Activated CD4-positive, alpha-beta T cell treated with anti-CD3 and anti-CD28 coated beads, Interleukin-2, Interleukin-4, amounts not matched to agents 100 ng/mL and 50 ng/mL, durations not matched to agents 16 hours and 8 hours (primary cell): ENCODE measurements at places on chromosomes 7 and 10.

DNA sequence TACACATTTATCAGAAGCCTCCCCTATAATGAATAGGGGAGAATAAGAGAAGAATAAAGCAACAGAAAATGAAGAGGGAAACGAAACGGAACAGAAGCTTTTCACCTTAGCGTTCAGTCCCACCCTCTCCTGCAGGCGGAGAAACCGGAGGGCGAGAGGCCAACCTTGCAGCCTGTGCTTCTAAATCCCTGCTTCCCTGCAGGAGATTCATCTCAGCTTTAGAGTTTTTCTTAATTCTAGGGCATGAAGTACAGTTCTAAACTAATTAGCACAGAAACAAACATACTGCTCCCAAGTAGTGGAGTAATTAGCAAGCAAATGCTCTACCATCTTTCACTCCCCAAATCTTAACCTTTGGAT lies 107.2 kb downstream of the CUBN start:
- no peak for DNase-seq

DNA sequence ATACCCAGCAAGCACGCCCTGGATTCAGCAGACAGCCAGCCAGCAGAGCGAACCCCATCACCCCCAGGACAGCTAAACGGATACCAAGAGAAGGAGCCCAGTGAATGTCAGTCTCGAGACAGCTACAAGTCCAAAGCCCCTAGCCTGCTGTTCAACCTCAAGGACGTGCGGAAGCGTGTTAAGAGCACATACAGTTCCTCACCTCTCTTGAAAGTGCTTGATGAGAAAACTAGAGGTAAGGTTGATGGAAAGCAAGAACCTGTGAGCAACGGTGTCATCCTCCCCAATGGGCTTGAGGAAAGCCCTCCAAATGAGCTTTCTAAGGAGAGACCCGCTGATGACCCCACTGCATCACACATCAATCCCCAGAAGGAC lies 24.9 kb downstream of the C10orf71 start:
- no peak for DNase-seq

- DNase-seq: no peak
Measured at GRCh38 chr10:1169981-1170866, 114.0 kb downstream of the WDR37 start.

DNA sequence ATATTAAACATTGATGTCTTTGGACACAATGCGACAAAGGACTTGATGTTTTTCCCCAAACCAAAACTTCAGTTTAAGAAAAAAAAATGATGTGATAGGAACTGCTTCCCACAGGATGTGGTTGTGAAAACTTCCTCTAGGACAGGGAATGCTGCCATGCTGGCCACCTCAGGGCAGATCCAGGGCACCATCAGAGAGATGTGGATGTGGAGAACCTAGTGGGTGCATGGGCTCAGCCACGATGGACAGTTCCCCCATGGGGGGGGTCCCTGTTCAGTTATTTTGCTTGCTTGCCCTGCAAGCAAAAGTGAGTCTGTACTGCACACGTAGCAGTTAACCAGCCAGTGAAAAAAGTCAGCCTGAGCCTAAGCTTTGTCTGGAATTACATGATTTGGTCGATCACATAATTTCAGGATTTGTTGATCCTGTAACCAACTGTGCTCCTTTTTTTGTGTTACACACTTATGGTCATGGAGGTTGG lies 36.3 kb downstream of the LAMB4 start:
- no peak for DNase-seq

- DNase-seq: no peak
Measured at GRCh38 chr10:124168991-124169802, 75.8 kb upstream of the CHST15 start.

DNA sequence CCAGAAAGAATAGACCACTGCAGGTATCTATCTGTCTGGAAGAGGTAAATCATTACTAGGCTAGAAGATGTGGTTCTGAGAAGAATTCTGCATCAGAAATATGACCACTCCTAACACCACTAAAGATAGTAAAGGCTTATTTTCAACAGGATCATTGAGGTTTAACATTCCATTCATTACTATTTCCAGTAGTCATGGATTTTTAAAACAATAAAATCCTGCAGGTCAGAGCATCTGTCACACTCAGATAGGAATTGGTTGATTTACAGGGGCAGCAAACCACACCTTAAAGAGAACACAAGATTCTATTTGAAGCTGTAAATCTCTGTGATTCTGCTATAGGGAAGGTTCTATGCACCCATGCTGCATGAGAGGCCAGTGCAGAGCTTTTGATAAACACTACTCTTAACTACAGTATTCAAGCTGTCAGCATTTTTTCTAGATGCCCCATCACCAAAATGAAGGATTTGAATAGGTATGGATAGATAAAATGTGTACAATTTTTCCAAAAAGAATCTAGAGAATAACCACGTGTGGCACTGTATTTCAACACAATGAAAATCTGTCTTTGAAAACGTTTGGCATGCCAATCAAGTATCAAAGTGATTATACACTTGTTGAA lies 14.6 kb downstream of the LRRC17 start:
- no peak for DNase-seq

- DNase-seq: no peak
Measured at GRCh38 chr10:90136731-90137316, 435.4 kb downstream of the KIF20B start.

DNA sequence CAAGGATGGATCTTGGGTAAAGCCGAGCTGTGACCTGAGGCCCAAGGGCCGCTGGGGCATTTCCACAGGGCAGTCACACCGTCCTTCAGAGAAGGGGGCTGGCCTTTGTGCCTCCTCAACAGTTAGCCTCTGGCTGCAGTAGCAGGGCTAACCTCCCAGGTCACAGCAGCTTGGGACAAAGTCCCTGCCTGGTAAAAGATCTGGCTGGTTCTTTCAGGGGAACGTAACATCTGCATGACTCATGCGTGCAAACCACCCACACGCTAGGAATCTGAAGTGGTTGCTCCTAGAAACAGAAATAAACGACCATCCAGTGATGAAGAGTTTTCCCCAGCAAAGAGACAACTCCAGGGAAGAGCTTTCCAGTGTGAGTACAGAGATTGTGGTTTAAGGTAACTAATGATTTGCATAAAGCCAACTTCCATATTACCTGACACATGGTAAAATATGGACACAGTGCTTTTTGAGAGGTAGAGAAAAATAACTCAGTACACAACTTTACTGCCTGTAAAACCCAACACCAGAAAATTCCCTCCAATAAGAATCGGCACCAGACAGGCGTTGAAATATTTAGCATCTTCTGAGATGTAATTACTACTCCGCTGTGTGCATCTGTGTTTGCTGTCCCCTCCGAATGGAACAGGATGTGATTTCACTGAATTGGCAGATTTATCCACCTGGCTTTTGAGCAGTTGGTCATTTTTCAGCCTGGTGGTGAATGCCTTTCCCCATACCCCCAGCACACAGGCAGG lies 84.9 kb upstream of the ADRB1 start:
- DNase-seq: peak; percentile 24

- DNase-seq: peak; percentile 71
Measured at GRCh38 chr10:43594944-43595589, 11.2 kb upstream of the ZNF485 start.

- DNase-seq: peak; percentile 90
Measured at GRCh38 chr7:30594540-30595435, at the start of gene GARS1. TSS of gene GARS1 (plus strand) at chr7:30594878. CDS start at chr7:30594922, 44 bp downstream.

DNA sequence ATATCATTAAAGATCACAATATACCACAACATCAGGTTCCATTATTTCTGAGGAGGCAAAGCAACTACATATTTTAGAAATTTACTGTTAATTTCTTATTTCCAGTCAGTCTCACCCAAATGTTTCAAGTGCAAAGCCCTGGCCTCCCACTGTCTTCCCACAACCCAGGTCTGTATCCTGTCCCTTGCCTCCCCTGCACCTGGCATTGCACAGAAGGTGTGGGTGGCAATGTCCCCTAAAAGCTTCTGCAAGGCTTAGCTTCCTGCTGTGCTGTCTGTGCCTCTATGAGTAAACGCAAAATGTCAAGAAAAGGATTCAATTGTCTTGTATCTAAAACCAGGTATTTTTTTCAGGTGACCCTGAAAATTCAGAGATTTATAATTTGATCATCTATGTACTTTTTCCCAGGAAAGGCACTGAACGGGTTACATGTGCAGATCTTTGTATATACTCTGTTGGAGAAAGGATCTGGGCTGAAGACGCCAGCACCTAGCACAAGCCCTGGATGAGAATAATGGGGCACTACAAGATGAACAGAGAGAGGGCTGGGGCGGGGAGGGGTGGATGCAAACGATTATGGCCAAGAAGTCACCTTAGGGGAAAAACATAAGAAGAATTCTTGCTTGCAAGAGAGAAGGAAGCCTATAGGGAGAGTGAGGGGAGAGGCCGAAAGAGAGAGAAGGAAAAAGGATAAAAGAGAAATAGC lies 3.1 kb upstream of the ANTXRL start:
- DNase-seq: no peak

GRCh38 chr10:97683556-97684367 lies 3.3 kb downstream of the AVPI1 start:
- no peak for DNase-seq

DNA sequence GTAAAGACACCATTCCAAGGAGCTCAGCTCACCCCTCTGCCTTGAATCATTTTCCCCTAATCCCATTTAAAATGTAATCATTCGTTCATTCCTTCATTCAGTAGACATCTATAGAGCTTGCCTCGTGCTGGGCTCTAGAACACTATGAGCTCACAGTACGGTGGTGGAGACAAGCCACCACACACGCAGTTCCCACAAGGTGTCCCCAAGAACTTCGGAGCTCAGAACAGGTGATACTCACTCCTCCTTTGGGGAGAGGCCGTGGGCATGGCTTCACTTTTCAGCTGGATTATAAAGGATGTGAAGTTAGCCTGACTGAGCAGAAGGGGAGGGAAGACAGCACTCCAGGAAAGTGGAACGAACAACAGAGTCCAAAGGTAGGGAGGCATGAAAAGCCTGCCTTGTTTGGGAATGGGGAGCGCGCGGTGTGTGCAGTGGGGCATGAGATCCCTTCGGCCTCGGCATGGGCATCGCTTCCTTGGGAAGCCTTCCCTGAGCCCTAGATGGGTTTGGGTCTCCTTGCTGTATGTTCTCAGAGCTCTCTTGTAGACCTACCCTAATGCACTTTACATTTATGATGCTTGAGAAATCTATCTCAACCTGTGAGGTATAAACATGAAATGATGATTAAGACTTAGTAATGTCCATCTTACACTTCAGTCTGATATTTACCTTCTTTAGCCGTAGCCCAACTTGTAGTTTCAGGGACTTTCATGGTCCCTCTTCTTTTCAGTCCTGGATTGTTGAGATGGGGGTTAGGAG lies 809 bp upstream of the OGA start:
- DNase-seq: peak; percentile 38

DNA sequence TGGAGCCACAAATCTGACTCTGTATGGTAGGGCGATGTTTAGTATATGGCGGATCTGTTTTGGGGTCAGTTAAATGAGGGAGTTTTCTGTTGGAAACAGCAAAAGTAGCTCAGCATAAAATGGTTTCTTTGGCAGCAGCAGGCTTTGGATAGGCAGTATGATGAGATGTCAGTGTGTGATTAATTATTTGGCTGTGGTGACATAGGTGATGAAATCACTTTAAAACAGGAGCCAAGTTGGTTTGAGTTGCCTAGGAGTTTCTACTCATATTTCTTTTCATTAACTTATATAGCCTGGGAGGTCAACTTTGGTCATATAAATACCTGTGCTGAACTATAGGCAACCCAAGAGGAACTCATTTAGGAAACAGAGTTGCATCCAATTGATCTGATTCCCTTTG lies 291.2 kb downstream of the LRMDA start:
- no peak for DNase-seq

DNA sequence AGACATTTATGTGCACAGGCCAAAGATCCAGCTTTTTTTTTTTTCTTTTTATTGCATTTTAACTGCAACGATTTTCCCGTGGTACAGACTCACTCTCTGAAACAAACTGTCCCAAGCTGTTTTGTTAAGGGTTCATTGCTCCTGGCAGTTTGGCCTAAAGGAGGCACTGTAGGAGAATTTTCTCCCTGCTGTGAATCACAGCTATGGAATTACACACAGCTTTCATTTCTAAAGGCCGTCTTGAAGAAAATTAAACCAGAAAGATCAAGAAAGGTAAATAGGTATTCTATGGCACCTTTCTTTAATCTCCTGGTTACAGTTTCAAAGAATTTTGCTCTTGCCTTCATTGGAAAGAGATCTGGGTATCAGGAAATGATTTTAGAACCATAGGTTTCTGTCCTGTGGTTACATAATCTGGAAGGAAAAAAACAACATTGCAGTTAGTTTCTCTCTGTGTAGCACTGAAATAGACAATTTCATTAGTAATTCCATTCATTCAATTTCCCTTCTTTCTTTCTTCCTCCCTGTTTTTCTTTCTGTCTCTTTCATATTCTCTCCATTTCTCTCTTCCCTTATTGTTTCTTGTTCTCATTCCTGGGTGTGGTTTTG lies 51.2 kb downstream of the PDK4 start:
- no peak for DNase-seq

- no peak for DNase-seq
Measured at GRCh38 chr7:19016140-19016539, 101.3 kb downstream of the TWIST1 start.

- no peak for DNase-seq
Measured at GRCh38 chr10:35433851-35434426, 97.6 kb downstream of the CCNY start.

DNA sequence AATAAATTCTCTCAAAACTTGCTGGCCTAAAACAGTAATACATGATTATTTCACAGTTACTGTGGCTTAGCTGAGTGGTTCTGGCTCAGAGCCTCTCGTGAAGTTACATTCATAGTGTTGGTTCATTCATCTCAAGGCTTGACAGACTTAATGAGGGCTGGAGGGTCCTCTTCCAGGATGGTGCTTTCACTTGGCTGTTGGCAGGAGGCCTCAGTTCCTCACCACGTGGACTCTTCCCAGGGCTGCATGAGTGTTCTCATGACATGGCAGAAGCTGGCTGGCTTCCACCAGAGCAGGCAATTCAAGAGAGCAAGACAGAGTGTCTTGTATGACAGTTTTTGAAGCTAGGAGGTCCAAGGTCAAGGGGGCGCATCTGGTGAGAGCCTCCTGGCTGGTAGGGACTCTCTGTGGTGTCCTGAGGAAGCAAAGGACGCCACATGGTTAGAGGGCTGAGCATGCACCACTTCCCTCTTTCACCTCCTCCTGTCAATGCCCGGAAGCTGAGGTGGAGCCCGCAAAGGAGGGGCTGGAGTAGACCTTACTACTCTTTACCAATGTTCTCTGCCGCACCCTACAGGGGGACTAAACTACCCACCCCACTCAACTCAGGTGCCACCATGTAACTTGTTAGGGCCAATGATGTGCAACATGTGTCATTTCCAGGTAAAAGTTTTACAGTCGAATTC lies 58.2 kb upstream of the YAE1 start:
- DNase-seq: no peak

DNA sequence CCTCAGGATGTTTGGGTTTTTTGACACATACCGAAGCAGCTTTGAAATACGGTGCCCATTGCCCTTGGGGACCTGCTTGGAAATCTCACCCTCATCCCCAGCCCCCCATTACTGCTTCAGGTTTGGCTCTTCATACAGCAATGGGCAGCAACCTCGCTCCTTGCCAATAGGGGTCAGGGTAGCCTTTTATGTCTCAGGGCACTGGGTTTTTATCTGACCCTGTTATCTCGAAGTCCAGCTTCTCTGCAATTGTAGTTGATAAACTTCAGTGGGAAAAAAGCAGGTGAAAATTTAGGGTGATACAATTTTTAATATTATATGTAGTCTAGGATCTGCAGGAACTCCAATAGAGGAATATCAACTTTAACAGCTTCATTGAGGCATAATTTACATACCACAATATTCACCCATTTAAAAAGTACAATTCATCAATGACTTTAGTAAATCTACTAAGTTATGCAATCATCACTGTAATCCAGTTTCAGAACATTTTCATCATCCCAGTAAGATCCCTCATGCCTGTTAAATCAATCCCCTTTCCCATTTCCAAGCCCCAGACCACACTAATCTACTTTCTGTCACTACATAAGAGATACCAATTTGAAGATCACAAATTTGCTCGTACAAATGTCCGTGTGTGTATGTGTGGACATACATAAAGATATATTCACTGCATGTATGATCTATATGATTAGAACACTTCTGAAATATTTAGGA lies 386.2 kb downstream of the KCNMA1 start:
- peak; percentile 2 for DNase-seq
